ENCODE measurements at places on chromosomes 12 and 14.
A peak's percentile ranks its signal among the peaks of the same experiment; 100 is the strongest.

- no peak for DNase-seq
Measured at GRCh38 chr12:16828891-16829290, 222.9 kb upstream of the LMO3 start.

- no peak for DNase-seq
Measured at GRCh38 chr12:122845041-122845864, 10.0 kb downstream of the HIP1R start.

DNA sequence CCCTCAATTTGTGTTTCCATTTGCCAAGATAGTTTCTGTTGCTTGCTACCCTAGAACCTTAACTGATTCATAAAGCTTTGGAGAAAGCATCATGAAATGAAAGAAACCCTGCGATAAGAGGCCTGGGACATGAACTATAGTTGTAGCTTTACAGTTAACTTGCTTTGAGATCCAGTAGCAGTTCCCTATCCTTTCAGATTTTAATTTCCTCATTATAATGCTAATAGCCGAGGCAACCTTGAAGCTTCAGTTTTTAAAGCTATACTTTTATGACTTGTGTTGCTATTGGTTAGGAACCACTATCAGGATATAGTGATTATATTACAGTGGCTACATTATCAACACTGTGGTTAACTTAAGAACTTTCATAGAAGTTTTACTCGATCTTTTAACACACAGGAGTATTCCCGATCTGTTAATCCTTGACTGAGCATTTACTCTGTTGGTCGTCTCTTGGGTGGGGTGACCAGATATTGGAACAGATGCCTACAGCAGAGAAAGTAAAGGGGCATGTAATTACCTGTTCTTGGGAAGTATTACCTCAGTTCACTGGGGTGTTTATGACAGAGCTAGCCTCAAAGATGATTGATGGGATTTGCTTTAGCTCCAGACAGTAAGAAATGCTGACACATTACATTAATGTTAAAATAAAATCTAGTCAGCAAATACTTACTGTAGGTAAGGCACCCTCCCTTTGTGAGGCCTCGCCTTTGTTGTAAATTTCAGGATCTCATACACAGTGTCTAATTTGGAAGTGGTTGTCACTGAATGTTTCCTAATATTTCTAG, 86.2 kb upstream of the CSRP2 start:
- no peak for DNase-seq

DNA sequence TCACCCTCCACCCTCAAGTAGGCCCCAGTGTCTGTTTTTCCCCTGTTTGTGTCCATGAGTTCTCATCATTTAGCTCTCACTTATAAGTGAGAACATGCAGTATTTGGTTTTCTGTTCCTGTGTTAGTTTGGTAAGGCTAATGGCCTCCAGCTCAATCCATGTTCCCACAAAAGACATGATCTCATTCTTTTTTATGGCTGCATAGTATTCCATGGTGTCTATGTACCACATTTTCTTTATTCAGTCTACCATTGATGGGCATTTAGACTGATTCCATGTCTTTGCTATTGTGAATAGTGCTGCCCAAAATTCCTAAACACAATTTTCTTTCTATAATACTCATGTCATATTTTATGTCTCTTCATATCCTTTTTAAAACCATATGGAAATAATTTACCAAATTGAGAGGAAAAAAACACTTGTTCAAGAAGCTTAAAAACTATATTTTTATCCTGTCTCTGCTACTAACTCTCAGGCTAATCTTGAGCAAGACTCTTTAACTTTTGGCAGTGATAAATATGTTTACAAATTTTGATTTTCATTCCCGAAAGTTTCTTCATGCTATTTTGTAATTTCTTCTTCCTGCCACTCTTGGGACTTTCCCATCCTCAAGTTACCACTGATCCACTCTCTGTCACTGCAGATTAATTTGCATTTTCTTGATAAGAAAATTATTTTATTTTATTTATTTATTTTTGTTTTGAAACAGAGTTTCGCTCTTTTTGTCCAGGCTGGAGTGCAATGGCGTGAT, 28.0 kb upstream of the OSBPL8 start:
- no peak for DNase-seq

- DNase-seq: no peak
Measured at GRCh38 chr14:100488057-100488456, 99.2 kb downstream of the BEGAIN start.

- DNase-seq: no peak
Measured at GRCh38 chr14:102075155-102075554, 11.7 kb downstream of the HSP90AA1 start.

DNA sequence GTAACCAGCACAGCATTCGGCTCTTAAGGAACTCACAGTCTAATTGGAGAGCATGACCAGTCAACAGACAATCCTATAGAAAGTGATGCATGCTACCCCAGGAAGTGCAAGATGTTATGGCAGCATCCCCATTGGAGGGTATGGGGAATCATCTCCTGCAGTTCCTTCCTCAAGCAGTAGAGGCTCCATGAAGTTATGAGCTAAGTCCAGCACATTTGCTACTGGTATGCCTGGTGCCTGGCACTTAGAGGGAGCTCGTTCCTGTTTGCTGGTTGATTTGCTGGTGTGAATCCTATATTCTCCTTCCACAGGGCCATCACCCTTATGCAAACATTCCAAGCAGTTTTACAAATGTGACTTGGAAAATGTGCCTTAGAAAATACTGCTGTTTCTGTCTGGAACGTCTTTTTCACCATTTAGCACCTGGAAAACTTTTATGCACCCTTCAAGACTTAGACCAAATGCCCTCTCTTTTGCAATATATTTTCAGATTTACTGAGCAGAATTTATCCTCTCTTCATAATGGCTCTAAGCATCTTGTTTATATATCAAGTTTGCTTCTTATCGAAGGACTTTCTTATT, 136.1 kb upstream of the WSCD2 start:
- peak; percentile 14 for DNase-seq

GRCh38 chr12:126493366-126494108, 1428.3 kb downstream of the AACS start:
- DNase-seq: no peak

DNA sequence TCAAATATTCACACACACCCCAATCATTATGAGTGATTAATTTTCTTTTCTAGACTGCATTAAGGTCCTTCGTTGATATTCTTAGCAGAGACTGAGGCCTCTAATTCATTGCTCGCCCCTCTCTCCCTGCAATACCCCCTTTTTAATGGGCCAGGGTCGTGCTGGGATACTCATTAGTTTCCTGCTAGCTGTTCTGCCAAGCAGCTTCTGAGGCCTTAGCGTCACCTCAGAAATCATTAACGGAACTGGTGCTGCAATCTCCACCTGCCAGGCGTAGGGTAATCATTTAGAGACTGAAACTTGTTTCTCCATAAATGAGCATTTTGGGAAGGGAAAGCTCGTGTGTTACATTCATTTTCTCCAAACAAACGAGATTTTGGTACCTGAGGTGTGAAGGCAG, 1054.7 kb downstream of the GALC start:
- DNase-seq: no peak

GRCh38 chr14:65476942-65477318, 64.4 kb downstream of the FUT8 start:
- DNase-seq: no peak

GRCh38 chr14:53900499-53900898, 56.1 kb downstream of the BMP4 start:
- no peak for DNase-seq

DNA sequence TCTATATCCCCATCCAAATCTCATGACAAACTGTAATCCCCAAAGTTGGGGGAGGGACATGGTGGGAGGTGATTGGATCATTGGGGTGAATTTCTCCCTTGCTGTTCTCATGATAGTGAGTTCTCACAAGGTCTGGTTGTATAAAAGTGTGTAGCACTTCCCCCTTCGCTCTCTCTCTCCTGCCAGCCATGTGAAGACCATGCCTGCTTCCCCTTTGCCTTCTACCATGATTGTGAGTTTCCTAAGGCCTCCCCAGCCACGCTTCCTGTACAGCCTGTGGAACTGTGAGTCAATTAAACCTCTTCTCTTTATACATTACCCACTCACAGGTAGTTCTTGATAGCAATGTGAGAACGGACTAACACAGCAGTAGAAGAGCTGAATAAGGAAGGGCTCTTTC, 62.6 kb upstream of the VASH1 start:
- DNase-seq: no peak

DNA sequence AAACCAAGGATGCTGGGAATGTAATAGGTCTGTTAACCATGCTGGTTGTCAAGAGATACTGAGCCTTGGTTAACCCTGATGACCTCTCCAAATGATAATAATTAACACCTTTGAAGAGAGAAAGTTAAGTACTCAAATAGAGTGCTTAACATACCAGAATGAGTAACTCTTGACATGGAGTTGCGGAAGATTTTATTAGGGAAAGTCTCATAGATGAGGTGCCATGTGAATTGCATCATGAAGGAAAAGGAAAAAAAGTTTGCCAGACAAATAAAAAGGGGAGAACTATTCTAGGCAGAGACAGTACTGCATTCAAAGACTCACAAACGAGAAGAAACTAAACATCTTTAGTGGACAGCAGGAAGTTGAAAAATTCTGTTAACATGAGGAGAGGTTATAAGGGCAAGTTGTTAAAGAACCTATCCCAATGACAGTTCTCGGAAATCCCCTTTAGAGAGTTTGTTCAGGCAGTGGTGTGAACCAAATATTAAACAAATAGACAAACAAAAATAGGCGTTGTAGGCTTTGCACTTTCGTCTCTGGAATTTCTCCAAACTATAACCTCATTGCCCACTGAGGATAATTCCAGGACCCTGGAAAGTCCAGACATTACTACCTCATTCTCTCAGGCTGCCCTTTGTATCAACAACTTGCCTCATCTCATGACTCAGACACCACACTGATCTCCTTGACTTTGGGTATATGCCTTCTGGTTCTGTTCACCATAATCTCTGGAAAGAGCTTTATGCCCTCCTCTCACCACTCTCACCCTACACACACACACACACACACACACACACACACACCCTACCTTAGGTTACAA, 435.0 kb downstream of the GXYLT1 start:
- DNase-seq: no peak

GRCh38 chr12:3746758-3747157, 6.2 kb downstream of the CRACR2A start:
- no peak for DNase-seq

DNA sequence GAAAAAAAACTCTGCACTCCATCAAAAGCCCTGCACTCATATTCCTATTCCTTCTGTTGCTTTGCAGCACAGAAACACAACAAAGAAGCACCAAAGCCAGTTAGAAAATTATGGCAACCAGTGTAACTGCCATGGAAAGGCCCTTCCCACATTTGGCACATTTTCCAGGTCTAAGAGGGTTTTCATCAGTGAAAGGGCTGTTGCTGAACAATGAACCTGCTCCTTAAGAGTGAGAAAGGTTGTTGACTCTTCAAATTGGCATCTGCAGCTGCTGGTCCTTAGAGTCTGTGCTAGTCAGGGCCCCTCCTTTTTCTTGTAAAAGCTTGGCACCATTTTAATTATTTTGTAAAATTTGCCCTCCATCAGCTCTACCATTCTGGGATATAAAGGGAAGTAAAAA, 378.7 kb upstream of the KITLG start:
- DNase-seq: no peak

DNA sequence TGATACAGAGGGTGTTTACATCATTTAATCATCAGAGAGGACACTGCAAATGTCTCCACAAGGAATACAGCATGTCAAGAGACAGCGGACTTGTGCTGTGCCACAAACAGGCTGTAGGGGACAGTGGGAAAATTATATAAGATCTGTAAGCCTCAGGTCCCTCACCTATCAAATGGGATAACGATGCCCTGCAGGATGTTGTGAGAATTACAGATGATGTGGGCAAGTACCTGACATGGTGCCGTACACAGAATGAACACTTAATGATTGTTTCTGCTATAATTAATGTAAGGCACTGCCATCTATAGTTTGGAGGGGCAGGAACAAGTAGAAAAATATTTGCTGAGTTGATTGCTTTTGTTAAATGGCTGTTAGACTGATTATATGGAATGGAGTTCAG, 81.9 kb upstream of the GTF2A1 start:
- no peak for DNase-seq

DNA sequence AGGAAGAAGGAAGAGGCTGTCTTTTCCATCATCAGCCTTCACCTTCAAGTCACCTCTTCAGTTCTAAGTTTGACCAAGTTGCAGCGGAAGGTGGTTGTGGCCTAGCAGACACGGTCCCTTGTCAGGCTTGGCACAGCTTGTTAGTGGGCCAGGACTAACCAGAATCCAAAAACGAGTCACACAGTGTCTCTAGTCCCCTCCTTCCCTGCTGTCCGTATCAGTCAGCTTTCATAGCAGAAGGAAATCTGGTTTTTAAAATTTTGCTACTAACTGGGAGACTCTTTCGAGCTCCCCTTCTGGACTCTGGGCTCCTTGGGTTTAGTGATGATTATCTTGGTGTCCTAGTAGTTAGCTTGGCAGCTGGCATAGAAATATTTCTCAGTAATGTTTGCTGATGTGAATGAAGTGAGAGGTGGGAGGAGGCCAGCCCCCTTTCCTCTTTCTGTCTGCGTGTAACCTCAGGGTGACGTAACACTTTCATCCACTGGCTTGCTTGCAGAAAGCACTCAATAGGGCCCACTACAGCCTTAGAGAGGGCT, 3.8 kb downstream of the ETV6 start:
- DNase-seq: no peak

DNA sequence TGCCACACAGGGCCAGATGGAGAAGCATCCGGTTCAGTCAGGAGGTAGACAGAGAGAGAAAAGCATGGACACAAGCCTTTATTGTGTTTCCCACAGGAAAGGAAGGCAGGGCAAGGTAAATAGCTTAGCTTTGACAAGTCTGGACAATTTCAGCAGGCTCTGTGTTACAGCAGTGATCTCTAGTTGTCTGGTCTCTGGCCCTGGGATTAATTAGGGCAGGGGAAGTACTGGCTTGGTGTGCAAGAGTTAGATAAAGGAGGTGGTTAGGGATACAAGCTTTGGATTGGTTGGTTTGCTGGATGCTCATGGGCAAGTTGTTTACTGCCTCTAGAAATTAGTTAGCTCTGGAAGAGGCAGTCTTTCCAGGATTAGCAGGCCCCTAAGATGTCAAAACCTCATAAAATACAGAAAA, 15.1 kb upstream of the NGDN start:
- no peak for DNase-seq

DNA sequence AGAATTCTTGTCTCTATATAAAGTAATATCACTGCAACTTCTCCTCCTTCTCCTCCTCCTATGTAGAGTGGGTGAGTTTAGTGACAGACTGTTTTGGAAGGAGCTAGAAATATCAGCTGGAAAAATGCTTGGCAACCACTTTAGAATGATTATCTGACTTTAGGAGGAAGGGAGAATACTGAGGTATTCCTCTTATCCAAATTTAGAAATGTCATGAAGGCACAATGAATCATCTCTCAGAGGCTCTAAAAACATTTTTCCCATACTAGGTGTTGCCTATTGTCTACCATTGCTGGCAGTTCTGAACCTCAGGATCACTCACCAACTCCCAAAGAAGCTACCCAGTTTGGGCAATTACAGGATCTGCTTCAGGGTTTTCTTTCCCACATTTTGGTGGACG, 306.6 kb upstream of the ATP2B1 start:
- no peak for DNase-seq

- no peak for DNase-seq
Measured at GRCh38 chr12:92028441-92028709, 117.3 kb downstream of the BTG1 start.

GRCh38 chr14:57771801-57772200, 94.1 kb downstream of the SLC35F4 start:
- DNase-seq: no peak

GRCh38 chr12:48422060-48422459, 50.3 kb upstream of the ANP32D start:
- DNase-seq: no peak

GRCh38 chr14:79415726-79416125, 795.6 kb downstream of the DIO2 start:
- DNase-seq: no peak

Data from HTR-8/SVneo (cell line).